ENCODE measurements at places on chromosomes 3 and 15. TPM values are rescaled to one million over a fixed set of nuclear protein-coding genes. Genes with fewer than 3 reads are reported as not detected.

The TUSC7 gene
- not detected for total RNA-seq

The CNTN4 gene
- total RNA-seq = 3.8 TPM

The GRM2 gene
- 0.18 TPM for total RNA-seq

The CLDN16 gene
- not detected for total RNA-seq

The C2CD4A gene
- total RNA-seq = not detected

The HOMER2 gene
- 15.8 TPM for total RNA-seq

The BFSP2 gene
- not detected for total RNA-seq

The SOX14 gene
- not detected for total RNA-seq

- no peak for DNase-seq
These were observed 78.6 kb downstream of the CTNNB1 start for GRCh38 chr3:41277790-41278465.

GRCh38 chr3:2826453-2826852 is 283.7 kb downstream of the IL5RA start:
- no peak for DNase-seq

DNA sequence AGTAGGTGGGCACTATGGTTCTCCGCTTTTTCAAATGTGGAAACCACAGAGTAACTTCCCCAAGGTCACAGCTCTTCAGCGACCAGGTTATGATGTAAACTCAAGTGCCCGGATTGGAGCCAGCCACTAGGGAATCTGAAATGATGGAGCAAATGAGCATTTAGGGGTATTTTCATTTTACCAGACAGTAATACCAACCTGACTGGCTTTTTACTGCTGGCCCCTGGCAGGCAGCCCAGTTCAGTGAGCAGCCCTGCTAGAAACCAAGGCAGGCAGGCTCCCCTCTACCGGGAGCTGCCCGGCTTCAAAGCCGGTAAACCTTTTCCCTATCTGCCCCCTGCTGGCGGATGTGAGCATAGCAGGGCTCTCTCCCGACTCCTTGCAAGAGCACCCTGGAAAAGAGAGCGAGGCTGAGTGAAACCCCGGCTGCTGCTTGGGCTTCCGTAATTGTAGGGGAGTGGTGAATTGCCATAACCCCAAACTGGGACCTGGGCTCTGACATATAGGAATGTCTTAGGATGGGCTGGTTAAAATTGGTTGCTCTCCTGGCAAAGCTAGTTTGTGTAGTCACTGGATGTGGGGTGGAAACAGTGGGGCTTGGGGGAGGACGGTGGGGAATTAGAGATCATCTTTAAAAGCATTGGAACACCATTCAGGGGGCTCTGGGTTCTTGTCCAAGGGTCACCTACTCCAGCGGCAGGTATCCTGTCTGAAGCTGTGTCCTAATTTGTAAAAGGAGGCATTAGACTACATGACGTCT is 98.0 kb upstream of the TNFAIP8L3 start:
- peak; percentile 95 for DNase-seq

- DNase-seq = no peak
These were observed 298.7 kb upstream of the ARRDC4 start for GRCh38 chr15:97661796-97662195.

DNA sequence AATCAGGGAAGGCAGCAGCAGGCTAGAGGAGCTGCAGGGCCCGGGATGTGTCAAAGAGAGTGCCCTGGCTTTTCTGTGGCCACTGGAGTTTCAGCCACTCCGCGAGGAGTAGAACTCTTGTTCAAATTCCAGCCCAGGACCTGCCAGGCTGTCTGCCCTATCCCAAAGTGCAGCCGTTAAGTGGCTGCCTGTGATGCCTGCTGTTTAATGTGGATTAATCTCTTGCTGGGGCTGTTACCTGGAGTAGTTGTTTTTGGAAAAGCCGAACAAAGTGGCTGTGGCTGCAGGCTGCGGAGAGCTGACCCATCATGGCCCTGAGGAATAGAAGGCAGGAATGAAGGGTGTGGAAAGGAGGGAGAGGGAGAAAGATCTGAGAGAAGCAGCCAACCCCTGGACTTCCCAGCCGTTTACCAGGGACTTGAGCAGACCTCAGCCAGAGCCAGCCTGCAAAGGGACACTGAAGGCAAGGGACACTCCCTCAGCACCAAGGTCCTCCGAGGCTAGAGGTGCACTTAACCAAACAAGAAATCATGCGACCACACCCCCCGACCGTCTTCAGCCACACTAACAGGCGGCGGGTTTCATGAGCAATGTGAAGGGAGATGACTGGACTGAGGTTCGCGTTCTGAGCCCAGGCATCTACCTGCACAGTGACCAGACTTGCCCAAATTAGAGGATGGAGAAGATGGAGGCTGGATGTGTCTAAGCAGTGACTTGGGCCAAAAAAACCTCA is 4.7 kb downstream of the CDAN1 start:
- DNase-seq = no peak

GRCh38 chr15:78402061-78402610 is 35.9 kb upstream of the IREB2 start:
- DNase-seq = no peak

DNA sequence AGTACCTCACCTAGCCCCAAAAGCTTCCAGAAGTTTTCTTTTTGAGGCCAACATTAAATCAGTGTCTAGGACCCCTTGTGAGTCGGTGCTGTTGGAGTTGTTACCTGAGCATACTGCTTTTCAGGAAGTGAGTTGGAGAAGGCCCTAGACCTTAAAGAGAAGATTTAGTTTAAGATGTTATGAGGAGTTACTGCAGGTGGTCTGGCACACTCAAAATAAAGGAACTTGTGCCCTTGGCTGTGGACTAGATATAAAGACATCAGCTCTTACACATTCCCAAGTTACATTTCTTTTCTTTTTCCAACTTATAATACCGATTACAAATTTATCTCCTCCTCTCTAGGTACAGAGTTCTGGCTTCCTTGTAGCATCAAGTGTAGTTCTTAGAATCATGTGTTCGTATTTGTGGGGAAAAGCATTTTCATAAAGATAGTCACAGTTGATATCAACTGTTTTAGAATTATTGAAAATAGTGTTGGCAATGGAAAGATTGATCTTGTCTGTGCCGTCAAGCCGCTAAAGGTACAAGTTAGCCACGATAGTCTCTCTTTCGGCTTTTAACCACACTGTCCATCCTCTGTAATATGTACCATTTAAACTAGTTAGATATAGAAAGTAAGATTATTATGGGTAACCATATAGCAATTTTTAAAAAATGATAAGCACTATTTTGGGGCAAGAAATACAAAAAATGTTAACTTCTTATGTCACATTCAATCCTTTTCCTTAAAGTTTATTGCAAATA is 8.6 kb downstream of the ZIC1 start:
- DNase-seq = no peak

- DNase-seq = no peak
These were observed 25.1 kb downstream of the ALDH1L1 start for GRCh38 chr3:126155280-126155640.

DNA sequence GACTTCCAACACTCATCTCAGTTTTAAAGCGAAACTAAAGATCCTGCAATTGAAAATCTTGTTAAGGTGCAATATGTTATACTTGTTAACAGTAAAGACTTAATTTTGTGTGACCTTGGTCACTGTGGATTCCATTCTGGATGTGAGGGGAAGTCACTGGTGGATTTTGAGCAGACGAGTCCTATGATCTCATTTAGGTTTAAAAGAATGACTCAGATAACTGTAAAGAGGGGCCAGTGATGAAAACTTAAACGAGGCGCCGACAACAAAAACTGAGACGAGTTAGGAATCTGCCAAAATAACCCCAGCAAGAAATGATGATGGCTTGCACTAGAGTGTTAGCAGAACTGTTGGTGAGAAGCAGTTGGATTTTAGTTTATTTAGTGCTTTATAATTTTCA is 56.5 kb downstream of the LRRC28 start:
- DNase-seq = no peak

DNA sequence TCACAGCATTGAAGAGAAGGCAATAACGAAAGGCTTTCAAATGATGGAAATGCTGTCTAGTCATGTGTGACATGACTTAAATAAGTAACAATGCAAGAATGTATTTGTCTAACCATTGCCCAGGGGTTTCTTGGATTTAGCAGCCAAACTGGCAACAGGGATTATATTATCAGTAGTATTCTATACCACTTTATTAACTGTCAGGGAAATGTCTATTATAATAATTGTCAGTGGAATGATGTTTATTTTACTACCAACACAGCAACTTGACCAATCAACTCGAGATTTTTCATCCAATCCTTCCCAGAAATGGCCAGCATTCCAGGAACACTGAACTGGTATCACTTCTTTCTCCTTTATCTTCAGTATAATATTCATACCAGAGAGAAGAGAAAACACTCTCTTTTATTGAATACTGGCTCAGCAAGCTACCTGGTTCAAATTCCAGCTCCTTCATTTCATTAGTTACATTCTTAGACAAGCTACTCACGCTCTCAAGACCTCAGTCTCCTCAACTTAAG is 66.2 kb downstream of the FOXP1 start:
- no peak for DNase-seq

DNA sequence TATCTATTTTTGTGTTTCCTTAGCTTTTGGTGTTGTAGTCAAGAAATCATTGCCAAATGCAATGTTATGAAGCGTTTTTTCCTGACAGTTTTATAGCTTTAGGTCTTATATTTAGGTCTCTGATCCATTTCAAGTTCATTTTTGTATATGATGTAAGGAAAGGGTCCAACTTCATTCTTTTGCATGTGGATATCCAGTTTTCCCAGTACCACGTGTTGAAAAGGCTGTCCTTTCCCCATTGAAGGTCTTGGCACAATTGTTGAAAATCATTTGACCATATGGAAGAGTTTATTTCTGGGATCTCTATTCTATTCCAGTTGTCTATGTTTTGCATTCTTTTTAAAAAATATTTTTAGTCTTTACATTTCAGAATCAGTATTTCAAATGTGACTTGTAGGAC is 14.6 kb upstream of the SNRPN start:
- no peak for DNase-seq

GRCh38 chr3:183158551-183159006 is 4.0 kb downstream of the LAMP3 start:
- DNase-seq = no peak

DNA sequence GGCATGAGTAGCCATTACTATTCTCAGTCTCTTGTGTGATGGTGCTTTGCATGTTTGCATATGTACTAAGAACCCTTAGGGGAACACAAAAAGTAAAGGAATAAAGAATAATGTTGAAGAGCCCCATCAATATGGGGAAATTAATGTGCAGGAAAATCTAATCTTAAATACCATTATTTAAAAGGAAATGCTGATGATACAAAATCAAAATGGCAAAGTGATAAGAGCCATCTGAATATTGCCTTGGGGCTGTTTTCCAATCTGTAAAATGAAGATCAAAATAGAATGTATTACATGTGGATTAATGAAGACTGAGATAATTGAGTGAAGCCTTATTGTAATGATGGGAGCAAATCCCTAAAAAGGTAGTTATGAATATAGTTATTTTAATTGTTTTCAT is 771.4 kb downstream of the GRM7 start:
- DNase-seq = no peak

GRCh38 chr3:7695049-7695448 is 806.6 kb upstream of the LMCD1 start:
- no peak for DNase-seq

Data from right cardiac atrium (tissue), 5 donors.